ENCODE measurements at places on chromosomes 7 and 10.

DNA sequence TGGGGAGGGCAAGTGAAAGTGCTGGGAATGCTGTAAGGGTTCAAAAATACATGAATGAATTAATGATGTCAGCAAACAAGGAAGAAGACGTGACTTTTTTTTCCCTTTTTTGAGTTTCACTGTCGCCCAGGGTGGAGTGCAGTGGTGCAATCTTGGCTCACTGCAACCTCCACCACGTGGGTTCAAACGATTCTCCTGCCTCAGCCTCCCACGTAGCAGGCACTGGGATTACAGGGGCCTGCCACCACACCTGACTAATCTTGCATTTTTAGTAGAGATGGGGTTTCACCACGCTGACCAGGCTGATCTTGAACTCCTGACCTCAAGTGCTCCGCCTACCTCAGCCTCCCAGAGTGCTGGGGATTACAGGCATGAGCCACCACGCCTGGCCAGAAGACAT, 30.0 kb downstream of the DENND10 start:
- no peak for DNase-seq

GRCh38 chr10:21130108-21130507, 233.0 kb upstream of the NEBL start:
- no peak for DNase-seq

DNA sequence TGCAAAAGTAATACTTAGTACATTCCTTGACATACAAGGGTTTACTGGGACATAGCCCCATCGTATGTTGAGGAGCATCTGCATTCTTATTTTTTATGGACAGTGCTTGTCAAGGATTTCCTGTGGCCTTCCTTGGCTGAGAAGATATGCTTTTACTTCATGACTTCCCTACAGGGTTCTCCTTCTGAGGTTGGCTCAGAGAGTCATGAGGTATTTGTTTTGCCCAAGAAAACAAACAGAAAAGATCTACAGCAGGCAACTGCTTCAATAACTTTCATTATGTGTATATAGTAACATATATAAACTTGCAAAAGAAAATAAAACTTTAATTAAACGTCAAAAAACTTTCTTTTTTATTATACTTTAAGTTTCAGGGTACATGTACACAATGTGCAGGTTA, 577.2 kb upstream of the SEMA3D start:
- no peak for DNase-seq

DNA sequence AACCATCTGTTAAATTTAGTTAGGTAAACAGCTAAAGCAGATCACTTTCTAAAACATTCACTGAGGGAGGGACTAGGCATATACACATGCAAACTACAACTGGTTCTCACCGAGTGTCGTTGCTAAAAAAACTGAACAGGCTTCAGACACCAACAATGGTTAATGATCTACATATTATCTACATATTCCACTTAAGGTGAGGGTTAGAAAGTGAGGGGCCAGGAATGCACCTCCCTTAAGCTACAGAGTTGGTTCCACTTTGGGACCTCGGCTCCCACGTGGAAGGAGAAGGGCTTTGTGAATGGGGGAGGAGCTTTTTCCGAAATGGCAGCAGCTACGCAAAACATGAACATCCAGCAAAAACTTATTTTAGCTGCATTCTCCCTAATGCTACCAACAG, 5.8 kb downstream of the CTBP2 start:
- no peak for DNase-seq

DNA sequence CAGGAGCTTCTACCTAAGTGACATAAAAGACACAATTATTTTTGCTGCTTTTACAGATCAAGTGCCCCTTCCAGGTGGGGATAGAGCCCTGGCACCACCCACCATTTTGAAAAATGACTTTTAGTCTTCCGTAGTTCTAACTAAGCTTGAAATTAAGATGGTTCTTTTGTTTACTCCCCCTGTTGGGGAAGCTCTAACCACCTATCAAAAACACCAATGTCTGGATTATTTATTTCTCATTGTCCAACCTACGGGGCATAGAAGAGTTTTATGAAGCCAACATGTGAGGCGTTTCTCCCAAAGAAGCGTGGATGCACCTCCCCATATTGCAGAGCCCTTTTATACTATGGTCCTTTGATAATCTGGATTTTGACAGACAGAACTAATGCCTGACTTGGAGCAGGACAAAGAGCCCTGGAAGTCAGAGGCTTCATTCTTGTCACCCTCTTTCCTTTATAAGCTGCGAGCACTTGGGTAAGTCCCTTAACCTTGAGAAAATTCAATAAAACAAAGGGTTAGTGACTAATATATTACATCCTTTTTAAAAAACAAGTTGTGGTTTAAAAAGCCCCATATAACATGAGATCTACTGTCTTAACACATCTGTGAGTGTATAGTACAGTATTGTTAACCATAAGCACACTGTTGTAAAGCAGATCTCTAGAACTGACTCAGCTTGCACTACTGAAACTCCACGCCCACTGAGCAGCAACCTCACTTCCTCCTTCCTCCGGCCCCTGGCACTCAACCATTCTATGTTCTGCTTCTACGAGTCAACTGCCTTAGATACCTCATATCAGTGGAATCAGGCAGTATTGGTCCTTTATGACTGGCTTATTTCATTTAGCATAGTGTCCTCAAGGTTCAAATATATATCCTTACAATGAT, 67.5 kb downstream of the ATXN7L1 start:
- DNase-seq: peak; percentile 30

- DNase-seq: no peak
These were observed 326.5 kb downstream of the WDR37 start for GRCh38 chr10:1382711-1383110.

GRCh38 chr10:48697091-48697490, 12.4 kb downstream of the WDFY4 start:
- DNase-seq: no peak

DNA sequence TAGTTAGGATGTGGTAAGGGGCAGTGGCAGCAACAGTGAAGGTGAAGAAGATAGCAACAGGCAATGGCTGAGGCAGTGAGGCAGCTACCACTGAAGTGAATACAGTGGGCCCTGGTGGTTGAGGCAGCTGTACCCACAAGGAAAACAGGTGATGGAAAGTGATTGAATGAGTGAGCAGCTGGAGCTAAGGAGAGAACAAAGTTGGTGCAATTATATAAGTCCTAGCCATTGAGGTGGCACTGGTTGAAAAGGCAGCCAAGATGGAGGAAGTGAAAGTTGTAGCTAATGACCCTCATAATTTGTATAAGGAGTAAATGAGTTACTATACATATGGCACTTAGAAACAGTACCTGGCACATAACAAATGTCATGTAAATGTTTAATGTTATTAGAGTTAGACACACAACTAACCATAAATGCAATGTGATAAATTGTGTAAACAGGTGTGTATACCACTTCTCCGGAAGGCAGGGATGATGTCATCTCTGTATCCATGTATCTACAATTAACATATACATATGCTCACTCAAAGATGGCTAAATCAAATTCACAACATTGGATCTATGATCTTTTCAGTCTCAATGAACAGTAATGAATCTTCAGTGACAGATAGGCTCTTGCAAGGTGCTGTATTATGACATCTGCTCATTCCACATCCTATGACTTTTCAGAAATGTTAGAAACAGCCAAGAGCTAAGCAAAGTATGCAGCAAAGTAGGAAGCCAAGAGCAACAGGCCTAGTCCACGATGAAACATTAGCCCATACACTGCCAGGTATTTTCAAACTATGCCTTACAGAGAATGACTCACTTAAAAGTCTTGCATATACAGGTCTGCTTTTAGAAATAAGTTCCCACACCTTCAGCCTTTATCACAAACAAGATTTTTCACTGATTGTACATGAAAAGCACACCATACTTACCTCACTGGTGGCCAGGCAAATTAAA, 10.7 kb downstream of the XPNPEP1 start:
- DNase-seq: no peak

GRCh38 chr7:44278451-44279161, 46.8 kb downstream of the CAMK2B start:
- DNase-seq: no peak

- no peak for DNase-seq
These were observed 330.6 kb downstream of the MDFIC start for GRCh38 chr7:115252461-115252860.

DNA sequence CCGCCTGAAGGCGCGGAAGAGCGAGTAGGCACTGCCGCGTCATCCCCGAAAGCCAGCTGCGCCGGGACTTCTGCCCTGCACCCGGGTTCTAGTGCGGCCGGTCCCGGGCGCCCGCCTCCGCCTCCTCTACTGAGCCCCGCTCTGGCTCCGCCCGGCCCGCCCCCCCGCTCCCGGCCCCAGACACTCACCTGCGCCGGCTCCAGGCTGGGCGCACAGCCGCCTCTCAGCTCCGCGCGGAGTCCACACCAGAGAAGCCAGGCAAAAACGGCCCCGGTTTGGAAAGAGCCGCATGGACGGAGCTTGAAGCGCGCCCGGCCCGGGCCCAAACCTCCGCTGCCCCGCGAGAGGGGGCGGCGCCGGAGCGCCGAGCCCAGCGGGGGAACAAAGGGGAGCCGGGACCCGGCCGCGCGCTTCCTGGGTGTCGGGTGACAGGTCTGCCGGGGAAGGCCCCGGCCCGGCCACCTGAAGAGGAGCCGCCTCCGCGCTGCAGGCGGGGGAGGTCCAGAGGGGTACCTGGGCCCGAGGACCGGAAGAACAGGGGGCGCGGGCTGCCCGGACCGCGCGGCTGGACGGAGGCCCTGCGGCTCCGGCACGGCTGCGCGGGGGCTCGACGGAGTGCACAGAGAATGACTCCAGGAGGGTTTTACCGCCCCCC, 168.2 kb downstream of the NRF1 start:
- no peak for DNase-seq

DNA sequence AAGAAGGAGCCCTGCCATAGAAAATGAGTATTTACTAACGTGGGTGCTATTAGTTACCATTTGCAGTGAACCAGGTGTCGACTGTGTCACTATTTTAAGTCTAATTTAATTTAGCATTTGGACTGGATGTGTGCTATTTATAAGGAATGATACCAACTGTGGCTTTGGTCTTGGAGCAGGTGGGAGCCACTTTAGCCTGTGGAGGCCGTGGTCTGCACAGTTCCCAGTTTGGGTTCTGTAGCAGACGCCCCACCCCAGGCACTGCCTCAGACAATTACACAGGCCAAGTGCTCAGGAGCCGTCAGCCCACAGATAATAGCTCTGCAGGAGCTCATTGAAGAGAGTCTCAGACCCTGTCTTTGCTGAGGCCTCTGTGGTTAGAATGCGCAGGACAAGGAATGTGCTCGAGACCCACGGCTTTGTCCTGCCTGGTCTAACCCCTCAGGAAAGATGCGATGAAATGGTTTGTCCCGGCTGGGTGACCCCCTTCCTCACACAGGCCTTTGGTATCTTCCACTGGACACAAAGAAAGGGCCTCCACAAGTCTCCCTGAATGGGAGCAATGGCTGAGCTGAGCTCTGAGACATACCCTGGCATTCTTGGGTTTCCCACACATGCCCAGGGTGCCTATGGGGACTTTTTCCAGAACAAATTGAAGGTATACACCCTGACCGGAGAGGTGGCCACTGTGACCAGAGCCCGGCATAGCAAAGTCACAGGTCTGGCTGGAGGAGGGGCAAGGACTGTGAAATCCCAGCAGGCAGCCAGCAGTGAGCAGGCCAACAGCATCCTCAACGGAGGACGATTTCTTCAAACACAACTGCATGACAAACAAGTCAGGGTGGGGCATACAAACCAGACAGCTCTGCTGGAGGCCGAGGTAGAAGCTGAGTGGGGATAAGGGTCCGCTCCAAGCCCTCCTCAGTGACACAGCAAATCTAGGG, 251.2 kb downstream of the ARHGAP12 start:
- DNase-seq: no peak

- no peak for DNase-seq
These were observed 90.8 kb downstream of the MCU start for GRCh38 chr10:72782649-72783330.

- DNase-seq: no peak
These were observed 464.4 kb downstream of the PTPRN2 start for GRCh38 chr7:158123214-158123613.

DNA sequence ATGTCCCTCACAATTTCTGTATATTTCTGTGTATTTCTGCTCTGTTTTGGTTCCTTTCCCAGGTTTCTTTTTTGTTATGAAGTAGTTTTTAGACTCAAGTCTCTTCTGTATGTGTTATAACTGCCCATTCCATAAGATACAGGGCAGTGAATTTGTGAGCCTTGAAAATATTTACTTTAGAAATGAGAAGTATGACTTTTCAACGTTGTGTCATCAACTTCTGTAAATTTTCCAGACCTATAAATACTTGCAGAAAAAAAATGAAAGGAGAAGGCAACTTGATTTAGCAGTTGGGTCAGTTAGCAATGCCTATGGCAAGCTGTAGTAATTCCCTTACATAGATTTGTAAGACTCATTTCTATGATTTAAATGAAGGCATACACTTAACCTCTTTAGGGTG, 11.5 kb downstream of the EGFR start:
- DNase-seq: no peak

- DNase-seq: no peak
These were observed 20.4 kb downstream of the PPP2R2D start for GRCh38 chr10:131921184-131921583.

DNA sequence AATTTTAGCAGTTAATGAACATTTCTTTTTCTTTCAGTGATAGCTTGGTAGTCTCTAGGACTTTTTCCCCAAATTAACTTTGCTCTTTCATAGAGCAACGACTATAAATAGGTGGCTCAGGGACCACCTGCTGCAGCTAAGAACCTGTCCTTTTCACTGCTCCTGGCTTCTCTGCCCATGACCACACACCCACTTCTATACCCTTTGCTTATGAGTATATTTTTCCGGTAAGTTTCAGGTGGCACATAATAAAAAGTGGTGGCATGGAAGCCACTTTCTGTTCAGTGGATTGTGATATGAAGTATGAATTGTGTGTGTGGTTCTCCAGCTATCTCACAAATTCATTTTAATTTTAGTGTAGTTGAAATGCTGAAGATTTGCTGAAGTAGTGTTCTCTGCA, 1.2 kb downstream of the ING3 start:
- no peak for DNase-seq

- DNase-seq: no peak
These were observed 359.9 kb downstream of the DGKB start for GRCh38 chr7:14542624-14543023.

GRCh38 chr10:131743190-131744151, 157.3 kb upstream of the PPP2R2D start:
- DNase-seq: no peak

All from stimulated activated CD8-positive, alpha-beta memory T cell treated with anti-CD3 and anti-CD28 coated beads, Interleukin-15, amount 100 ng/mL, for 1 hour (primary cell).